Stimulated activated CD8-positive, alpha-beta memory T cell treated with anti-CD3 and anti-CD28 coated beads, Interleukin-4, amount 100 ng/mL, for 4 hours (primary cell): ENCODE measurements at places on chromosomes 4 and X.

- DNase-seq = no peak
These were observed 88.3 kb upstream of the CITED1 start for GRCh38 chrX:72393836-72394517.

GRCh38 chr4:53307819-53308780 lies 57.8 kb downstream of the SCFD2 start:
- no peak for DNase-seq

GRCh38 chrX:140099221-140099620 lies 133.9 kb upstream of the CXorf66 start:
- DNase-seq = no peak

DNA sequence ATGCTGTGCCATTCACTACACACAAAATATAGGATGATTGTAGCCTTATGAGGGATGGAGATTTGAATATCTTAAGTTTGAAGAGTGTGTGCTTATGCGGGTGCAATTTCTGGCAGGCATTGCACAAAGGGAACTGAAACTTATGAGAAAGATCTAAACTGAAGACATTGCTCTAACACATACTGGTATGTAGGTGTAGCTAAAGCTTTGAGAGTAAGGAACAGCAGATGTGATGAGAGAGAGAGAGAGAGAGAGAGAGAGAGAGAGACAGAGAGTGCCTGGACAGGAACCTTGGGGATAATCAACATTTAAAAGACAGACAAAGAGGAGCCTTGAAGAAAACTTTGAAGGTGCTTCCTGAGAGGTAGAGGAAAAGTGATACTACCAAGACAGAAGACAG lies 379.7 kb downstream of the SPRY1 start:
- no peak for DNase-seq

DNA sequence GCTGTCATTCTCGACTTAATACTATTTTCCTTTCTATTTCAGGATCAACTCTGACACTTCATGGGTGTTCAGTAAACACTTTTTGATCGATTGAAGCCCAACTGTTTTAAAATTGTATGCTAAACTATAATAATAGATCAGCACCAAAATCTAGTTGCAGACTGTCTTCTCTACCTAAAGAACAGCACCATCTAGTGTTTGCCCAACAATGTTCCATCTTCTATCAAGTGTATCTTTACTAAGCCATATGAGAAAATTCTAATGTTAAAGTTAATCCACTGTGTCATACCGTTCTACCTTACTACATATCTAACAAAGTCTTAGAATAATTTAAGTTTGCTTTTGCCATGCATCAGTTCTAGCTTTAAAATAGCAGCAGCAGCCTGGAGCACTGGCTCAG lies 113.0 kb upstream of the PRDX4 start:
- no peak for DNase-seq

DNA sequence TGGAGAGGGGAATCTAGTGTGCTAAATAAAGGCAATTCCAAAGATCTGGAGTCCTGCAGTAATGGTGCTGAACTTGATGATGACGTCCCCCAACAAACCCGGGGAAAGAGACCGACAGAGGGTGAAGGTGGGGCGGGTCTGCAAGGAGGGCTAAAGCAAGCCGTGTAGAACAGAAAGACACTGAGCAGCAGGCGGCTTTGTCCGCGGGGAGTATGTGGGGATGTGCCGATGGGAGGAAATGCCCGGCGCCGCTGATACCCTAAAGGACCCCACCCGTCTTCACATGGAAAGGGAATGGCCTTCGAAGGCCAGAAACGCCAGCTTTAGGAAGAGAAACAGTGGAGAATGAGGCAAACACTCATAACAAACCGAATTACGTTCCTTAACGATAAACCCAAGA lies 528.9 kb downstream of the ZNF674 start:
- no peak for DNase-seq

DNA sequence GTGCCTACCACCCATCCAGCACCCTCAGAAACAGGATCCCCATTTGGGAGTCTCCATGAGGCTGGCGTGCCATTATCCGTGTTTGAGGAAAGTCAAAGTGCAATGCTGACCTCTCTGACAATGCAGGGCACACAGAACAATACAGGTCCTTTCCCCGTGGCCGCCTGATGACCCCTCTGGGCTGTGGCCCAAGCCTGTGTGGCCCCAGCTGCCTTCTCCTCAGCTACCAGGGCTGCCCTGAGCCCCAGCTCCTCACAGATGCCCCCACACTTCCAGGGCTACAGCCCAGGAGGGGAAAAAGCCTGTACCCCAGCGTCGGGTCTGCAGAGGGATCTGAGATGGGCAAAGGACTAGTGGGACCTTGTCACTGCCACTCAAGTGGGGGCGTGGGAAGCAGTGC lies 15.5 kb downstream of the ZFYVE28 start:
- DNase-seq = no peak

DNA sequence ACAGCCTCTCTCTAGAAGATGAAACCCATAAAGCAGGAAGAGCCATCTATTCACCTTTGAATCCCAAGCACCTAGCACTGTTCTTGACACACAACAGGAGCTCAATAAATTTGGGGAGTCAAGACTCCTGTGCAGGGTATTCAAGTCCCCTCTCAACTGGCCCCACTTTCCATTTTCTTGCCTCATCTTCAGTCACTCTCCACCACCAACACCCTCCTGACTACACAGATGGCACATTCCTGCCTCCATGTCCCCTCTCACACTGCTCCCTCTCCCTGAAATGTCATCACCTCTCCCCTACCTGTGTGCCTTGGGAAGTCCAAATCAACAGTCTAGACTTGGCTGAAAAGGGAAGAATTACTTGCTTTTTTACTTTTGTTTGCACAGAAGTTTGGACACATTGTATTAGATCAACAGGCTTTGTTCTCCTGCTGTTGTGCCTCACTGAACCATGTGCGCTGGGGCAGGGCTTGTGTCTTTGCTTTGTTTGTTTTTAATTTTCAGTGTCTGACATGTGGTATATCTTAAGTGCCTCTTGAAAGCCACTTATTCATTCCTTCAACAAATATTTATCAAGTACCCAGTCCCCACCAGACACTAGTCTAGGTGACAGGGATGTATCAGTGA lies 85.1 kb downstream of the APBB2 start:
- DNase-seq = no peak

DNA sequence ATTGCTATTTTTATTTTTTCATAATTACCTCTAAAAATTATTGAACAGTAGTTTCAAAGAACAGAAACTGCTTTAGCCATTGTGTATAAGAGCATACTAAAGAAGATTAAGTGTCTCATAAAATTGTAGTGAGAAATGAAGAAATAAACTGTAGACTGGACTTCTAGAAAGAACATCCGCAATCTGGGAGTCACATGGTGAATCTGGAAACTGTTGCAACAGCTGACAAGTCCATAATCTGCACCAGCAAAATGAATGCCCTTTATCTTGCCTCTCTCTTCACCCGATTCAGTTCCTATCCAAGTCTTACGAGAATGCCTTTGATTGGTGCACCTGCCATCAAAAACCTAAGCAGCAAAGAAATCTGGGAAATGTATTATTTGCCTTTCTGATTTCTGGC lies 312.9 kb downstream of the NAF1 start:
- DNase-seq = no peak

- DNase-seq = no peak
These were observed 735.8 kb upstream of the ATOH1 start for GRCh38 chr4:93092765-93093164.

DNA sequence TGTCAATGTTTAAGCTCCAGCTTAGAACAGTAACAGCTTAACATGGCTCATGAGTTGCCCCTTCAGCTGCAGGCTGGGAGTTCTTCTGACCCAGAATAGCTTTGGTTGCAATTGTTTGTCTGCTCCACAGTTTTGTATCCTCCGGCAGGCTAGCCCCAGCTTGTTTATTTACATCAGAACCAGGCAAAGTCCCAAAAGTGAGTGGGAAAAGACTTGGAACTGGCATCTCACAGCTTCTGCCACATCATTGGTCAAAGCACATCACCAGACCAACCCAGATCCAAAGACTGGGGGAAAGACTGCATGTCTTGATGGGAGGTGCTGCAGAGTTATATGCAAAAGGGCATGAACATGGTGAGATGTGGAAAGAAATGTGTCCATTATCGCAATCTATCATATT lies 231.2 kb upstream of the CPEB2 start:
- DNase-seq = no peak
